AG04449 (cell line): ENCODE measurements at places on chromosomes 6 and 20.
A peak's percentile ranks its signal among the peaks of the same experiment; 100 is the strongest.

- no peak for DNase-seq
These were observed 1.9 kb downstream of the TMEM239 start for GRCh38 chr20:2817891-2818595.

- no peak for DNase-seq
These were observed 45.3 kb upstream of the PRELID3B start for GRCh38 chr20:59087829-59088433.

DNA sequence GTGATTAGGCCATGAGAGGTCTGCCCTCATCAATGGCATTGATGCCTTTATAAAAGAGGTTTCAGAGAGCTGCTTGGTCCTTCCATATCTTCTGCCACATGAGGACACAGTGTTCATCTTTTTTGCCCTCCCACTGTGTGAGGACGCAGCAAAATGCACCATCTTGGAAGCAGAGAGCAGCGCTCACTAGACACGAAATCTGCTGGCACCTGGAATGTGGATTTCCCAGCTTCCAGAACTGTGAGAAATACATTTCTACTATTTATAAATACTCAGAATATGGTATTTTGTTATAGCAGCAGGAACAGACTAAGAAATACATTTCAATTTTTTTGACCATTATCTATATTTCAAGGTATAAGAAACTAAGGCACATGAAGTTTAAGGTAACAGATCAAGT lies 24.9 kb downstream of the SLC35F1 start:
- DNase-seq = no peak

DNA sequence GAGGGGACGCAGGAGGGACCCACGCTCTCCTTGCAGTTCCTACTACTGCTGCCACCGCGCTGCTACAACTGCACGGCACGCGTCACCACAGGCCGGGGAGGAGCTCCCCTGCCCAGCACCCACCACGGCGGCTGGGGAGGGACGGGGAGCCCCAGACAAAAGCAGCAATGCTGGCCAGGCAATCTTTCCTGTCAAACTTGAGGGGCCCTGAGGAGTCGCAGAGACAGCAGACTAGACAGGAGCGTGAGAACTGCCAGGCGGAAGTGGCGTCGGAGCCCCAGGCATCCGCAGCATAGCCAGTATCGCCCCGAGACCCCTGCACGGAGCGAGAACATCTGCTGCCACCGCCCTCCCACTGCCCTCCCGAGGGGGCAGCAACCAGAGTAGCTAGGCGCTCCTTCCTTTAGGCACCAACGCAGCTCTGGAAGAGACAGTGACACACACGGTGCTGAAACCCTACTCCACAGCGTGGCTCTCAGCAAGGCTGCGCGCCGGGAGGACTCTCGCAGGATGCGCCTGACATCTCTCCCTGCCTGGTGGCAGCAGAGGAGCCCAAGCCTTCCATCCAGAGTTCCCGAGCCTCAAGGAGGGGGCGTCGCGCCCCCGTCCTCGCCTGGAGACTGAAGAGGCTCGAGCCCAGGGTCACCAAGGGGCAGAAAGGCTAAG lies 2.2 kb downstream of the TAF4 start:
- no peak for DNase-seq

- DNase-seq = no peak
These were observed 10.7 kb downstream of the TMEM181 start for GRCh38 chr6:158570681-158570962.

GRCh38 chr6:139967497-139967896 lies 593.0 kb upstream of the CITED2 start:
- no peak for DNase-seq

GRCh38 chr20:36808317-36809257 lies 35.0 kb upstream of the DSN1 start:
- peak; percentile 36 for DNase-seq

DNA sequence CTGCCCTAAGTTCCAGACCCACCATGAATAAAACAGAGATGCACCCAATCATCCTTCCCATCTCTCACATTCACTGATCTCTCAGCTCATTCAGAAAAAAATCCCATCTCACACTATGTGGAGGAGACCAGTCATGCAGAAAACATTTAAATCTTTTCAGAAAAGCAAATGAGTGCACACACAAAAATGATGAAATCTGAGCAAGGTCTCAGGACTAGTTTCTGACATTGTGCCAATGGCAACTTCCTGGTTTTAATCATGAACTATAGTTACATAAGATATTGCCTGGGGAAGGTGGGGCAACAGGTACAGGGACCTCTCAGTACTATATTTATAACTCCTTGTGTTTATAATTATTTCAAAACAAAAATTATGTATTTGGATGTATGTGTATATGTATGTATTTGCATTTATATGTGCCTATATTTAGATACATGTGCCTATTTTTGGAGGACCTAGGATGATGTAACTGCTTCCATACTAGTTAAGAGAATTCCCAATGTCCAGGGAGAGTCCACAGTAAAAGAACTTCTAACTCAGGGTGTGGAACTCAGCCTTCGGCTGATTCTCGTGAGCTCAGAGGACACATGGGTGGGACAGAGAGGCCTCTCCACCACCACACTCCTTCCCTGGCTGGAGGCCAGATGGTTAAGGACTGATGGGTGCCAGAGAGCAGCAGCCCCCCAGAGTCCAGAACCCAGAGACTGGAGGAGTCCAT lies 71.7 kb upstream of the MAP3K4 start:
- DNase-seq = peak; percentile 80

GRCh38 chr6:63821442-63821841 lies 185.8 kb downstream of the PHF3 start:
- DNase-seq = no peak

- DNase-seq = no peak
These were observed 381 bp upstream of the PEX7 start for GRCh38 chr6:136822046-136822375.

- DNase-seq = no peak
These were observed 57.0 kb upstream of the CD93 start for GRCh38 chr20:23143098-23143497.

- DNase-seq = no peak
These were observed 279.8 kb upstream of the PRND start for GRCh38 chr20:4441871-4442270.

- DNase-seq = peak; percentile 65
These were observed 105.8 kb downstream of the JARID2 start for GRCh38 chr6:15351631-15352030.

DNA sequence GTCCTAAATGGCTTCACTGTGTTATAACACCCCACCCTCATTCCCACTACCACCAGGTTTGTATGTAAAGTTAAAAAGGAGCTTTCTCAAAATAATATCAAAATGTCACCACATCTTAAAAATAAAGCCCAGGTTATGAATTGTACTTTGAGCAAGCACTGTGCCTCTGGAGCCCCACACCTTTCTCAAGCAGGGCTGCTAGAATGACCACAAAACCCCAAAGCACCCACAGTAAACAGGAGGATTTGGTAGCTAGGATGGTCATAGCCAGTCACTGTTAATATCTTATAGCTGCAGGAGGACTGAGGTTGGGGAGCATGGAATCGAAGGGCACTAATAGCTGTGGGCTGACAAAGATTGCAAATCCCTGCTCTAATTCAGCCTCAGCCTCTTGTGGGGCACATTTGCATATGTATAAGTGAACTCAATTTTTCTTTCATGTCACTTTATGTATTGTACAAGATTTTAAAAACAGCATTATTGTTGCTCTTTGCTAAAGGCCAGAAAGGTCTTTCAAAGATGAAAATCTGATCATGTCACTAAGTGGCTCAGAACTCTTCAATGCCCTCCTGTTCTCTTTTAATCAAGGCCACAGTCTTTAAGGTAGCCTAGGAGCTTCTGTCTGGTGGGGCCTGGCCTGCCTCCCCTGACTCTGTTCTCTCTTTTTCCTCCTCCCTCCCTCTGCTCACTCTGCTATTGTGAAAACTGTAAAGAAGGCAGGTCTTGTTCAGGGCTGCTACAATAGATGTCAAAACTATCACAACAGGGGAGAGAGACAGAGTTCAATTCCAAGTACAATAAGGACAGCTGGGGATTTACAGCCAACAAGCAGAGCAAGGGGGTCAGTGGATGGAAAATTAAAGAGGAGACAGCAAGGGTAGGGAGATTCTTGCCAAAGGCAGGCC lies 101.6 kb downstream of the TMEM200A start:
- DNase-seq = no peak

DNA sequence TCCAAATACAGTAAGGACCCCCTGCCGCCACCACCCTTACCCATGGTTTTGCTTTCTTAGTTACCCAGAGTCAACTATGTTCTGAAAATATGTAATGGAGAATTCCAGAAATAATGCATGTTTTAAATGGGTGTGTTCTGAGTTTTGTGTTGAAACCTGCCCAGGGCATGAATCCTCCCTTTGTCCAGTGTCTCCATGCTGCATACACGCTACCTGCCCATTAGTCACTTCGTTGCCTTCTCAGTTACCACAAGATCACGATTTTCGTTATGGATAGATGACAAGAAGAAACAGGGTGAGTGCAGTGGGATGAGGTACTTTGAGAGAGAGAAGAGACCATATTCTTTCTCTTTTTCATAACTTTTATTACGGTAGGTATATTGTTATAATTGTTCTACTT lies 10.6 kb downstream of the FARS2 start:
- no peak for DNase-seq

GRCh38 chr6:134000443-134000842 lies 47.4 kb downstream of the TBPL1 start:
- no peak for DNase-seq

DNA sequence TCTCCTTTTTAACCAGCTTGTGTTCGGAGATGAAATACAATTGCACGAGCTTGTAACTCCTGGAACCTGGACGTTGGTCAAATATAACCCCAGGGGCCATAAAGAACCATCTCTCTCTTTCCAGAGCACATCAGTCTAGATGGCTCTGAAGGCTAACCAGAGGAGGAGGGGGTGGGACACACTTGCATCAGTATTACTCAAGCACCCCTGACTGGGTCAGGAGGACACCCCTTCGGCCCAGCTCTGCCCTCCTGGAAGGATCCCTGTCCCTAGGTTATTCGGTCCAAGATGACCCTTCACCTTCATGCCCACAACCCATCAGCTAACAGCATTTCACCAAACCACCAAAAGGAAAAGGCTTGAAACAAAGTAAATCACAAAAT lies 67.1 kb downstream of the FYN start:
- DNase-seq = no peak

DNA sequence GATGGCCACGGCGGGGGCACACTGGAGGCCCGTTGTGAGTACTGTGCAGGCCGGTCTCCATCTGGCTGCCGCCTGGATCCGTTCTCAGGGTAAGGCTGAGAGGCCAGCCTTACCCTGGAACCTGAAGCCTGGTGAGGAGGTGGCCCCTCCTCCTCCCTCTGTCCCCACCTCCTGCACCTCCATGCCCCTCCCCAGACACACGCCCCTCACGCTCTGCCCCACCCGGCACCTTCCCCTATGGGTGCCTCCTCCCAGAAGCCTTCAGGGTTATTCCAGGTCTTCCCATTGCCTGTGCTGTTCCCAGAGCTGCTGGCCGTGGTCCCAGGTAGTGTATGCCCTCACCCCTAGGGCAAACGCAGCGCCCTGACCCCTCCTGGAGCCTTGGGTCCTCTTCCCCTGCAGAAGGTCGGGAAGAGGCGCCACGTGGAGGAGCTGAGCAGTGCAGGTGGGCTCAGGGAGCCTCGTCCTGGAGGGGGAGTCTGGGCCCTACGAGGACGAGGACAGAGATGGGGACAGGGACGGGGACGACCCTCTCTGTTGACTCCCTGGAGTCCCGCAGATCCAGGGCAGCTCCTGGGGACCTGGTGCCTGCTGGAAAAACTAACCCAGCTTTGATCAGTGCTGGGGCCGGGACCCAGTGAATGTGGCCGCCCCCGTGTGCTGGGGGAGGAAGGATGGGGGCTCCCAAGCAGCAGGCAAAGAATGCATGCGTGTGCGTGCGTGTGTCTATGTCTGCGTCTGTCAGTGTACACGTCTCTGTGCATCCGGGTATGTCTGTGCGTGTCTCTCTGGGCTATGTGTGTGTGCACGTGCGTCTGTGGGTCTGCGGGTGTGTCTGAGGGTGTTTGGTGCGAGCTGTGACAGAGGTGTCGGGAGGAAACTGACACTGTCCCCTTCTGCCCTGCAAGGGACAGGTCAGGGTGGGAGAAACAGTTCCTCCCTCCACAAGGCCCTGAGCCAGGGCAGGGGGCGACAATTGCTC lies 8.2 kb upstream of the HRH3 start:
- no peak for DNase-seq

DNA sequence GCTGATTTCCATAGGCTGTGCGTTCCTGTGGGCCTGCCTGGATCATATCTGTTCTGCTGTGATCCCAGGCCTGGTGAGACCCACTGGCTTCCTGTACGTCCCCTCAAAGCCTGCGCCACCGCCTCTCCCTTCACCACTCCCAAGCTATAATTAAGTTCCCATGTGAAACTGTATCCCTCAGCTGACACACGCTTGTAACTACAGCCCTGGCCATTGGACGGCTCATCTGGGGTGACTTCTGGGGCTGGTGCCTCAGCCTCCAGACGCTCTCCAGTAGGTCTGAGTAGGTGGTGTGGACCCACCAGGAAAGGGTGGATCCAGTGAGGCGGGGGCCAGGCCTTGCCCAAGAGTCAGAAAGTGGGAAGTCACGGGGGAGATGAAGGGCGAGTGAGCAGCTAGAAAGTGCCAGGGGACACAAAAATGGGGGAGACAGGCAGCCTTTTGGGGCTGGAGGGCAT lies 21.0 kb downstream of the PPARD start:
- DNase-seq = no peak

GRCh38 chr6:6007366-6008088 lies 802 bp upstream of the NRN1 start:
- no peak for DNase-seq

GRCh38 chr6:109055771-109056235 lies 38.8 kb downstream of the SESN1 start:
- DNase-seq = no peak

DNA sequence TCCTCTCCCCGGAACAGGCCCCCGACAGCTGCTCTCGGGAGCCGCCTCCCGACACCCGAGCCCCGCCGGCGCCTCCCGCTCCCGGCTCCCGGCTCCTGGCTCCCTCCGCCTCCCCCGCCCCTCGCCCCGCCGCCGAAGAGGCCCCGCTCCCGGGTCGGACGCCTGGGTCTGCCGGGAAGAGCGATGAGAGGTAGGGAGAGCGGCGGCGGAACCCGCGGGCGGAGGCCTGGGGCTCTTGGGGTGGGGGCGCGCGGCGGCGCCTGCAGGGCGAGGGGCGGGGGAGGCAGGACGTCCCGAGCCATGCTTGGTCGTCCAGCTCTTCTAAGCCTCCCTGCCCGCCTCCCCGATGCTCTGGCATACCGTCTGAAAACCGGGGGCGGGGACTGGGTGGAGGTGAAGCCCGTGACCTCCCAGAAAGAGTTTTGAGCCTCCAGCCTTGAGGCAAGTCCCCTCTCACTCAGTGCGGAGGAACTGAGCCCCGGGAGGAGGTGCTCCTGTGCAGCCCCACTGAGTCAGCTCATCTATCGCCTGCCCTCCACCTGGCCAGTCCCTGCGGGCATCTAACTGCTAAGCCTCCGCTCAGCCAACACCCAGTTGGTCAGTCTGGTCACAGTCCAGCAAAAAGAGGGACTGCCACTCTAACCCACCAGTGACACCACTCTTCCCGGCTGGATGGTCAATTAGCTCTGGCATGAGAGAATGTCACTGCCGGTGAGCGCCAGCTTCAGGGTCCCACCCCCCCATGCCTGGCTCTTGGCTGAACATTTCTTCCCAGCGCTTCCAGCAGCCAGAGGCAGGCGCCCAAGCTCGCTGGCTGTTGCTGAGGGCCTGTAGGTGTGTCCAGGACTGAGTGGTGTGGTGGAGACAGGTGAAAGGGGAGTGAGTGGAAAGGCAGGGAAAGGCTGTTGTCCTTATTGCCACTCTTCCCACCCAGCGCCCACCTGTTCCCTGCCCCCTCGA lies 482 bp downstream of the DDR1 start:
- no peak for DNase-seq

GRCh38 chr20:40774252-40774651 lies 85.2 kb upstream of the MAFB start:
- DNase-seq = no peak

GRCh38 chr6:39224523-39225182 lies 4.6 kb downstream of the KCNK5 start:
- DNase-seq = no peak
